ENCODE measurements at places on chromosomes 11 and 22.

DNA sequence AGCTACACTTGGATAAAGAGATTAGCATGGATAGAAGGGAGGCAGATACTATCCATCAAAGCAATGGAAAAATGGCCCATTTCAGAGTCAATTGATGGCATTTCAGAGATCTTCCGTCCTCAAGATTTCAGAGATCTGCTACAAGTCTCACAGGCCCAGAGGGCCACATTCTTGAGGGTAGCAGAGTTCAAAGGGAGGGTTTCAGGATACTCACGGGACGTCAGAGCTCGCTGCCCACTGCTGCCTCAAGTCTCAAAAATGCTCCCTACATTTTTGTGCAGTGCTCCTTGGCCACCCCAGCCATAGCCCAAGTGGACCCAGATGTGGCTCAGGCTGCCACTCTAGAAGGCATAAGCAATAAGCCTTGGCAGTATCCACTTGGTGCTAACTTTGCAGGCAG lies 24.9 kb downstream of the RTL6 start:
- DNase-seq, result no peak

- DNase-seq, result no peak
Measured at GRCh38 chr22:25447067-25447685, 117.3 kb upstream of the GRK3 start.

DNA sequence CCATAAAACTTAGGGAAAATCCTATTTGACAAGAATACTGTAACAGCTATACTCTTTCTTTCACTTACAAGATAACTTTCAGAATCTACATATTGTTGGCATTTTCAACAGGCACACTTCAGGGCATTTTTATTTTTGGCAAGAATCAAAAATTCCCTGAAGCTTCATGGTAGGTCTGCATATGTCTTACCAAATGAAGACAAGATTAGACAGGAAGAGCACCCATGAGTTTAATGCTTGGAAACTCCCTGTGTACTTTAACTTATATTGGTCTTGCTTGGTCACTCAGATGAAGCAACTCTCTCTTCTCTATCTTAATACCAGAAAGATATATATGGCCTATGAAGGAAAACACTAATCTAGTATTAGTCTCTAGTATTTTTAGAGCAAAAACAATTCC lies 137.7 kb downstream of the ATG16L2 start:
- DNase-seq, result no peak

- DNase-seq, result peak; percentile 21
Measured at GRCh38 chr11:14499178-14499559, 442 bp downstream of the COPB1 start.

DNA sequence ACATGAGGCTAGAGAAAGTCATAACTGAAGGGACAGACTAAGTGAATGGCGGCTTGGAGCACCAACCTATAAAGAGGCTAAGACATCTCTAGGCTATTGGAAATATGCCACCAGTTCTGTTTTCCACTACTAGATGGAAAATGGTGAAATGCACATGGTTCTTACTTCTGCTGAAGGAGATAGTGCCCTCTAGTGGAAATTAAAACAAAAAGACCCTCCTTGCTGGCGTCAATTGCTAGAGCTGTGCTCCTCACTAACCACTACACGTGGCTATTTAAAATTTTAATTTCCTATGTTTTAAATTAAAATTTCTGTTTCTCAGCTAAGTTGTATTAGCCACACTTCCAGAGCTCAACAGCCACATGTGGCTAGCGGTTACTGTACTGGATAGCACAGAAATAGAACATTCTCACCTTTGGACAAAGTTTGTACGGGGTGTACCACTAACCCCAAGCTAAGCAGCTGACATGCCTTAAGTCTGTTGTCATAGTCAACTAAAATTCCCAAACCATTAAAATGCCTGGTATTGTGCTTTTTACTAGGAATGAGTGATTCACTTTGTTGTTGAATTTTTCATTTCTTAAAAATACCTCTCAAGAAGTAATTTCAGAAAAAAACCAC lies 34.1 kb upstream of the CALCA start:
- no peak for DNase-seq

GRCh38 chr11:110358336-110358735 lies 61.9 kb upstream of the RDX start:
- no peak for DNase-seq

DNA sequence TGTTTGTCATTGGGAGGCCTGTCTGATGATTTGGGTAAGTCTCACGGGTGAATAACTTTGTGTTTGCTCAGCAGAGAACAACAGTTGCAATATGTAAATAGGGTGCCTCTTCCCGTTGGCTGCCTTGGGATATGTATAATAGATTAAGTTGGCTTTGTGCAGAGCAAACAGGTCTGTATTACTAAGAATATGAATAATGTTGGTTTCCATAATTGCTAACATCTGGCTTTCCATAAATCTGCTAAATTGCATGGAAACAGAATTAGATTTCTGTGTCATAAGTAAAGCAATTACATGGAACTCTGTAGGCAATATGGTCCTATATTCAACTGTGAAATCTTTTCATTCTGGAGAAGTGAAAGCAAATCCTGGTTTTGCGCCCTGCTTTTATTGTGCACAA lies 636.0 kb upstream of the ANO5 start:
- no peak for DNase-seq

DNA sequence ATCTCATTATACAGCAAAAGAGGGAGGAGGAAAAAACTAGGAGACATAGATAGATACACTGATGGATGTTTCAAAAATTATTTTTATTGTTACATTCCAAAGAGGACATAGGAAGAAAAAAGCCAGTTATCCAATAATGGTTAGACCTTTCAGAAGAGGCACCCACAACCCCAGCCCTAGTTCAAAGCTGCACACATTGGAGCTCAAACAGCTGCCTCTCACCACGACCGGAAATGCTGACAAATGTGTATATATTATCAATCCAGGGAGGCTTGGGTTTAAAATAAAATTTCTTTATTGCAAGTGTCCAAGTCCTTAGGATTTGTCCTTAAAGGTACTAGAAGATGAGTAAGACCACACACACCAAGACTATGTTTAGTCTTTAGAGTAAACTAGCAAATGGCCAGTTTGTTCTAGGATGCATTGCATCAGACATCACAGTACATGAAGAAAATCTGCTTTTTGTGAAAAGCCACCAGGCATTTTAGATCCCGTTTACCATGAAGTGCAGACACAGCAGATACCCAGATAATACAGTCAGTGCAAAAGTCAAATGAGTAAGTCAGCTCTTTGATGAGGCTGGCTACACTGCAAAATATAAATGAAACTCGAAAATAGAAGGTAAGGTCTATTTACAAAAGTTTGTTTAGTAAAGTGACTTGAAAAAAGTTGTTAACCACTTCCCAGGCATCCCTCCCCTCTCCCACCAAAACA lies 4.6 kb upstream of the ASCL3 start:
- no peak for DNase-seq

DNA sequence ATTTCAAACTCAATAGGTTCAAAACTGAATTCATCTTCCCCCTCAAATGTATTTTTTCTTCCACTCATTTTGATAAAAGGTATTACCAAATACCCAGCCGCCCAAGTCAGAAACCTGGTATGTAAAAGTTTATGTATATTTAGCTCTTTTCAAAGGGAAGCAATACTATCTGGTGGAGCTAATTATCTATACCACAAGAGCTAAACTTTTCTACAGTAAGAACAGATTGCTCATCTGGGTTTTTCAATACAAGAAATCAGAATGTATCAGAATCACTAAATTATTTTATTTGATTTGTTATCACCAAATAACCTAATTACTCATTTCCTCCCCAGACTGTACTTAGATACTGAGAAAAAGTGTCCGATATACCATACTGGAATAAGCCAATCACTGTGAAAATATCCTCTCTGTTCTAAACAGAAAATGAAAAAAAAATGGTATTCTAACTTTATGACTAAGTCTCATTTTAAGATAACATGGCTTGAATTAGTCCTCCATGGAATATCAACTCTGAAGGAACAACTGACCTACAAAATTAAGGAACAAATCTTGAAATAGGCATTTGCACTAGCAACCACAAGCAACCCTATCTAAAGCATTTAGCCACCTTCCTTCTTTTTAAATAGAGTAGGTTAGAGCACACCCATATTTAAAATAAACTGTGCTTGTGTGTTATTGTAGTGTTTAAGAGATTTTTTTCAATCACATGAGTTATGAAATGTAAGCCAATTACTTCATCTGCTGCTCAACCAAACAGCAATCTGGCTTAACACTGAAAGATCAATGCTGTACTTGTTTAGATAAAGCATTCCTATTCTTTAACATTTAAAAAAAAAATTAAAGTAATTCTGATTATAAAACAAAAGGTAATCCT lies 35.0 kb downstream of the RDX start:
- DNase-seq, result no peak

GRCh38 chr22:42450862-42451261 lies 18.7 kb upstream of the NFAM1 start:
- DNase-seq, result no peak

DNA sequence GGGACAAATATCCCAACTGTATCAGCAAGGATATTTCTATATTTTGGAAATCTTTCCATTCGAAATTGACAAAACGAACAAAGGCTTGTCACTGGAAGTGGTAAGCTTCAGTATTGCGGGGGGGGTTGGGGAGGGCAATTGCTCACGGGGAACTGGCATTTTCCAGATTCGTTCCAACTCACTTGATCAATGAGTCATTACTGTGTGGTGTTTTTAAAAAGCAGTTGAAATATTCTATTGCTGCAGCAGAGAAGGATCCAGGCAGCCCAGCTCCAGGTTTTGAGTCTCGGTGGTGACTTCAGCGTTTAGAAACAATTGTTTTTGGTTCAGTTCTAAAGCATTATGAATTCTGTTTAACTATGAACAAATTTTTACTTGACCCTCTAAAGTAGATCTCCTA lies 33.8 kb upstream of the FBLN1 start:
- no peak for DNase-seq

DNA sequence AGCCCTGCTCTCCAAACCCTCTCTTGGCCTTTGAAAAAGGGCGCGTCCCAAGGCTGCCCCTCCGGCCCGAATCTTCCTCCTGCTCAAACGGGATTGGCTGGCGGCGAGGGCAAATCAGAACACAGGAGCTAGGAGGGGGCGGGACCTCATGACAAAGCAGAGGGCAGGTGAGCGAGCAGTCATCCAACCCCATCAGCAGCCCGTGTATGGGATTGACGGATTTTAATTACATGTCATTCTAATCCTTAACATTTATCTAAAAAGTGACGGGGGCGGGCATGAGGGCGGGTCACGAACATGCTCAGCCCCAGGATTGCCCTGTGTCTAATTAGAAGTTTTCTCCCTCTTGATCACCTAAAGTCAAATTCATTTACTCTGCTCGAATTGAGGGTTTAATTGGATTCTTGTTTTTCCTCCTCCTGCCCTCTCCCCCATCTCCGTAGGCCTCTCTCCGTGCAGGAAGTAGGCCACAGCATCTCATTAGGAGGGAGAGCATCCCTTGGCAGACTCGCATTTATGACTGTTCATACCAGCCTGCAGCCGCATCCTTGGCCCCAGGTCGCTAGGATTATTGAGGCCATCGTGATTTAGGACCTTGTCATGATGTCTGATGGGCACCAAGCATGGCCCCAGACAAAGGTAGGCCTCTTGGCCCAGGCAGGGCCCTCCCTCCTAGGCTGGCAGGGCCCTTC lies 147.1 kb downstream of the CHST1 start:
- no peak for DNase-seq

DNA sequence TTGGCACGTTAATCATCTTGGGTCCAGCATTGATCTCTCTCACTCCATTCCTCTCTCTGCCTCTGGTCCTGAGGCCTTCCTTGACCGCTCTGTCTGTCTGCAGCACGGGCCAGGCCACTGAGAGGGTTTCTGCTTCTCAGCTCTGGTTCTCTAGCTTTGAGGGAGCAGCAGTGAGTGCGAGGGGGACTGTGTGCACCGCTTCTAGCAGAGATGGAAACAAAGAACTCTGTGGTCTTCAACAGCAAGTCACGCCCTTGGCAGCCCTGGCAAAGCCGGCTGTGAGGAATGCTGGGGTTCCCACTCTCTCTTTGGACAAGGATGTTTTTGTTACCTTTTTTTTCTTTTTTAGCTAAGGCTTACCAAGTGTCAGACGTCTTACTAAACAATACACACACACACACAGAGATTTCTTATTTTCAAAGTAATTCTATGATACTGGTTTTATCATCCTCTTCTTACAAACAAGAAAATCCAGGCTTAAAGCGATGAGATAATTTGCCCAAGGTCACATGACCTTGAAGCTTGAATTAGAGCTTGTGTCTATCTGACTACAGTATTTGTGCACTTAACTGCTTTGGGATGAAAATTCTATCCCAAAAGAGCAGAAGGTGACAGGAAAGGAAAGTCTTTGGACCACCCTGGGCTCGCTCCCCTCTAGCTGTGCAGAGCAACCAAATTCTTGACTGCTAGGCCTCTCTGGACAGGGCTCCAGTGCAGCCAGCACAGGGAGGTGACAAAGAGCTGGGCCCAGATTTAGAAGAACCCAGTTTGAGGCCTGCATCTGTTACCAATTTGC lies 293.2 kb downstream of the NTM start:
- DNase-seq, result no peak

DNA sequence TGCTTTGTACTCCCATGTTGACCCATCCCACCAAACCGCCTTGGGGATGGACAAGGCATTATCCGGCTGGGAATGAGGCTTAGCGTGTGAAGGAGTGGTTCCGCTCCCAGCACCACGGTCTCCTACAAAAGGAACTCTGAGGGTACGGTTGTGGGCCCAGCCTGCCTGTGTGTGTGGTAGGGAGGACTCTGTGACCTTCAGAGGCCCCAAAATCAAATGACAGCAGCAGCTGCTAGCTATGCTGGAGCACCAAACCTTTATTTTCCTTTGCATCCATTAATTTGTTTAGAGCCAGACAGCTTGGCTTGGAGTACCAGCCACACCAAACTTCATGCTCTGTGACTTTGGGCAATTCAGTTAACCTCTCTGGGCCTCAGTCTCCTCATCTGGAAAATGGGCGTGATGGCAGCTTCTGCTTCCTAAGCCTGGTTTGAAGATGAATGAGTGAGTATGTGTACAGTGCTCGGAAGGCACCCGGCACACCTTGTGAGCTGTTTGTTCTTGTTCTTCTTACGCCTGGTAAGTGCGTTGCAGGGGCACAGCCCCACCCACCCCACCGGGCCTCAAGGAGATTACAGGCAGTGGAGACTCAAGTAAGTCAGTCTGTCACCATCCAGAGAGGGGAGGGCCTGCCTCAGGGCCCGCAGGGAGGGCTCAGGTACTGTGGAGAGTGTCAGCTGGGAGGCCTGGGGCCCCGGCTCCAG lies 25.3 kb downstream of the MB start:
- no peak for DNase-seq

GRCh38 chr11:2981130-2981529 lies 11.0 kb downstream of the NAP1L4 start:
- no peak for DNase-seq

- no peak for DNase-seq
Measured at GRCh38 chr11:43923406-43924111, 18.9 kb upstream of the C11orf96 start.

GRCh38 chr22:46547179-46547882 lies 9.9 kb upstream of the CELSR1 start:
- no peak for DNase-seq

- no peak for DNase-seq
Measured at GRCh38 chr22:50473855-50474671, 772 bp downstream of the SBF1 start.

GRCh38 chr11:21635394-21636145 lies 557.3 kb upstream of the ANO5 start:
- DNase-seq, result no peak

- DNase-seq, result no peak
Measured at GRCh38 chr22:43360576-43360975, 17.4 kb upstream of the SCUBE1 start.

Measured in stimulated activated CD8-positive, alpha-beta memory T cell treated with anti-CD3 and anti-CD28 coated beads, Interleukin-4, amount 100 ng/mL, for 1 hour (primary cell).